ENCODE measurements at places on chromosomes 16 and 17.

GRCh38 chr16:65200156-65200773, 78.4 kb upstream of the CDH11 start:
- DNase-seq = no peak

- peak; percentile 17 for DNase-seq
Observed at GRCh38 chr17:144936-145670, 7.7 kb downstream of the SCGB1C2 start.

- DNase-seq = peak; percentile 19
Observed at GRCh38 chr17:50467855-50468303, 801 bp downstream of the CHAD start.

- no peak for DNase-seq
Observed at GRCh38 chr17:6517062-6517461, 39.3 kb downstream of the PITPNM3 start.

GRCh38 chr16:35687071-35687470, 2227.7 kb downstream of the TP53TG3F start:
- no peak for DNase-seq

DNA sequence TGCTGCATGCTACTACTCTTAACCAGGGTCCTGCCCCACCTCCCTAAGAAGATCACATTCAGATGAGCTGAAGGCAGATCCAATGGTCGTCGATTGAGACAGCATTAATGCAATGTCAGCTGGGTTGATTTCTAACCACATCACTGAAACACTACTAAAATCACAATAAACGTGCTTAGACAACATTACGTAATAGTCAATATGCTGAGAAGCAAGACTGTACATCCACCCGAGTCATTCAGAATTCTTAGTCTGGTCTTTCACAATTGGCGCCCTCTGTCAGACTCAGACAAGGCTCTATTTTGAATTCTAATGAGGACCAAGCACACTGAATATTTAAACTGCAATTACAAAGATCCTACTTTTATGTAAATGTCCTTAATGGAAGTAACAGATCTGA, 205.2 kb downstream of the STX8 start:
- DNase-seq = no peak

DNA sequence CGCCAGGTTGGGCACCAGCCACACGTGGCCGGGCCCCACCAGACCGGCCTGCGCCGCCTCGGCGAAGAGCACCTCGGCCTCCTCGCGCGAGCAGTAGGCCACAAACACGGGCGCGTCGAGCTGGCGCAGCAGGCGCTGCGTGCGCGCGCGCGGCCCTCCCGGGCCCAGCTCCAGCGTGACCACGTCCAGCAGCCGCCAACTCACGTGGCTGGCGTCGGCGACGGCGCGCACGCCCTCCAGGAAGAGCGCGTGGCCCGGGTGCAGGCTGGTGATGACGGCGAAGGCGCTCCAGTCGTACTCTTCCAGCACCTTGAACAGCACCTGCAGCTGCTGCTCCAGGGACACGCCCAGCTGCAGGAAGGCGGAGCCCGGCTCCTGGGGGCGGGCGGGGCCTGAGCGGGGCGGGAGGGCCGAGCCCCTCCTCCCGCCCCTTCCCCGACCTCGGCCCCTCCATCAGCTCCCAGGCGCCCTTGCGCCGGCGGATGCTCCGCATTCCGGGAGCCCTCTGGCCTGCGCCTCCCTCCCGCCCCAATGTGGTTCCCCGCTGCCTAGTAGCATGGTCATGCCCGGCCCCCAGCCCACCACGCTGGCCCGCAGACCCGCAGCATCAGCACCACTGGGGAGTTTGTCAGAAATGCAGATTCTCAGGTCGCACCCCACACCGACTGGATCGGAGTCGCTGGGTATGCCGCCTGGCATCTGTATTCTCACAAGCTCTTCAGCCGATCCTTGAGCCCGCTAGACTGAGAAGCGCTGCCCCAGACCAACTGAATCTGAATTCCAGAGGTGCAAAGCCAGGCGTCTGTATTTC, 7.2 kb downstream of the GRIN2C start:
- DNase-seq = peak; percentile 80

DNA sequence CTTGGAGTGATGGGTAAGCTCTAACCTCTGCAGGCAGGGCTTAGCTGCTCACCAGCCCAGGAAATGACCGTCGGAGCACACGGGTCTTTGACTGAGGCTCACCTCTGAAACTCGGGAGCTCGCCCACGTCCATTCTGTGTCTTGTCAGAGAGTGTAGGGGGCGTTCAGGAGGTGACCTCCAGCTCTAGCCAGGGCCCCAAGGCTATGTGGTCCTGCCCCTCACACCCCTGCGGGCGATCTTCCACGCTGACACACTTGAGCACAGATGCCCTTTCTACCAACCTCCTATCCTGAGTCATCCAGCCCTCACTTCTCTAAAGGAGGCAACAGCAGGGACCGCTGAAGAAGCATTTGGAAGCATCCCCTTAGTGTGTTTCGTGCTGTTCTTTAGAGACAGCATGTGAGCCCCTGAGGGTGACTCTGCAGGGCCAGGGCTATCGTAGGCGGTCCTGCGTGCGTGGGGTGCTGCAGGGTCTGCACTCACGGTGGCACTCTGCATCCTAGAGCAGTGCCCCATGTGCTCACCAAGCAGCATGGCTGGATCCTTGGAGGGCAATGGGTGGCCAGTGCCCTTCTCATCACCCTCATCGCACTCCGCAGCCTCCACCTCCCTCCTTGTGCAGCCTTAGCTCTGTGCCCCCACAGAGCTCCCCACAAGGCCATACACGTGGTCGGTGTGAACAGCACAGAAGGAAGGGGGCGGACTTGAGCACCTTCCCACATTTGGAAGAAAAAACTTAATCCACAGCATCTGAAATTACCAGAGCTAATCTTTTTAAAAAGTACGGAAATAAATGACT, 33.8 kb downstream of the SLC47A1 start:
- no peak for DNase-seq

GRCh38 chr16:77376358-77376757, 58.5 kb downstream of the ADAMTS18 start:
- DNase-seq = no peak

DNA sequence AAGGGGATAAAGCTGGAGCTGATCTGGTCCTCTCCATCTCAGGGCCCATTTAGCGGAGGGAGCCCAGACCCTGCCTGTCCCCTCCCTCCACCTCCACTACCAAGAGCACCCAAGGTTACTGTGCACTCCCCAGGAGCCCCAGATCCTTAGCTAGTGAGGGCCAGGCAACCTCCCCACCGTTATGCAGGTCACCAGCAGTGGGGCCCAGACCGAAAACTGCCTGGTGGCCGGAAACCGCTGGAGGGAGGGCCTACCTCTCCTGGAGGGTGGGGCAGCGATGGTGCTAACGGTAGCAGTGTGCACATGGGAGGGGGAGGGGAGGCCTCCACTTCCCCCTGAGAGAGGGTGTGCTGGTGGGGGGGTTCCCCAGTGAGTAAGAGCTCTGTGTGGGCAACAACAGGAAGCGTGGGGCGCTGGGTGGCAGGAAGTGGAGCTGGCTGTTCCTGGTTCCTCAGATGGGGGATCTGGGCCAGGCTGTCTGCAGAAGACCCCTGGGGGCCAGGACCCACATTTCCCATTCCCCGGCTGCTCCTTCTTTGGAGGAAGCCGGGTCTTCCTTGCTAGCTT, 4.4 kb downstream of the FMNL1 start:
- peak; percentile 98 for DNase-seq

DNA sequence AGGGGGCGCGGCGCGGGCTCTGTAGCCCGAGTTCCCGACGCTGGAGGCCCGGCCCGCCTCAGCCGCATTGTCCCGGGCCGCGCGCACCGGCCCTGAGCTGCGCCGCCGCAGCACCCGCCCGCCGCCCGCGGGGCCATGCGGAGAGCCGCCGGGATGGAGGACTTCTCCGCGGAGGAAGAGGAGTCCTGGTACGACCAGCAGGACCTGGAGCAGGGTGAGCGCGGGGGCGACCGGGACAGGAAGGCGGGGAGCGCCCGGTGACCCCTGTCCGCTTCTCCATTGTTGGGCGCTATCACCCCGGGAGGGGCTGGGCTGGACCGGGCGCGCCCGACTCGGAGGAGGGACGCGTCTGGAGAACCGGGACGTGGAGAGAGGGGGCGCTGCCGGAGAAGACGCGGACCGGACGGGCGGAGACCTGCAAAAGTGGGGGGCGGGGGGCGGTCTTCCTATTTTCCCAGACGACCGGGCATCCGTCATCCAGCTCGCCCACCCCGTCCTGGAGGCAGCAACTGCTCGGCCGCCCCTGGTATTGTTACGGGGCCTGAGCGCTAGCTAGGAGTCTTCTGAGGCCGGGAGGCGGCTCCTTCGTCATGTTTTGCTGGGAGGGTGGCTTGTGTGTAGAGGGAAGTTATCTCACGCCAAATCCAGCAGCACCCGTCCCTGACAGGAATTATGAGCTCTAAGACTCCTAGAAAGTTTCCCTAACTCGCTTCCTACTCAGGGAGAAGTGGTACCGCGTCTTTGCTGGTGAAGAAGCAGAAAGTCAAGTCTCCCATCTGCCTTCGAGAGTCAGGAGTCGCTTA, 678 bp downstream of the CDR2L start:
- DNase-seq = peak; percentile 60

- DNase-seq = no peak
Observed at GRCh38 chr17:34300652-34301370, 15.3 kb downstream of the CCL11 start.

- DNase-seq = no peak
Observed at GRCh38 chr16:23607726-23608125, 11.6 kb upstream of the NDUFAB1 start.

DNA sequence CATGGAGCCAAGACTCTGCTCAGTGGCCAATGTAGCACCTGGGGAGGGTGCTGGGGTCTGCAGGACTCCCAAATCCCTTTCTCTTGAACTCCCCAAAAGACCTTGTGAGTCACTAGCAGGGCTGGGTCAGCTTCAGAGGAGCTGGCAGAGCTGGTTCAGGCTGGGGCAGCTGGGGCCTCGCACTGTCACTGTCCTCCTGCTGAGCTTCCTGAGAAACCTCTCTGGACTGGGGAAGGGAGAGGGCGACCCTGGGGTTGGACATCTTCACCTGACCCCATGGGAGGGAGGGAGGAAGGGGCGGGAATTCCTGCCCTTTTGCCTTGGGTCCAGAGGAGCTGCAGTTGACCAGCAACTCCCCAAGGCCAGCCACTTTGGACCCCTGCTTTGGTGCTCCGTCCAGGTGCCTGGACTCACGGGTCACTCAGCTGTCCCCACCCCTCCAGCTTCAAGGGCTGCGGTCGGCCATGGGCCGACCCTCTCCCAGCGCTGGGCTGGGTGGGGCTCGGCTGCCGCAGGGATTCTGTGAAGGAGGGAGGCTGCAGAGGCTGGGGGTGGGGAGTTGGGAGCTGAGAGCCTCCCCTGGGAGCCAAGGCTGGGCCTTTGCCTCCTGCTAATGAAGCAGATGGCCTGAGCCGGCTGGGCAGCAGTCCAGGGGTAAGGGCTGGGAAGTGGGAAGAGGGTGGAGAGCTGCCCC, 9.2 kb downstream of the FMNL1 start:
- DNase-seq = peak; percentile 22

All from activated naive CD4-positive, alpha-beta T cell treated with anti-CD3 and anti-CD28 coated beads, Interleukin-2, amount 10 ng/mL, durations not matched to agents 7 days and 5 days (primary cell).